ENCODE measurements at places on chromosomes 4 and X. TPM values are rescaled to one million over a fixed set of nuclear protein-coding genes. Genes with fewer than 3 reads are reported as not detected.

Gene NXF2B
- total RNA-seq, result not detected

Gene CXorf49
- not detected for total RNA-seq

Gene GAGE12J
- total RNA-seq, result not detected

Gene USP17L17
- total RNA-seq, result not detected

Gene GAGE1
- total RNA-seq, result not detected

Gene ARR3
- not detected for total RNA-seq

Gene TMEM156
- not detected for total RNA-seq

Gene TMEM150C
- total RNA-seq, result 1.9 TPM

Gene IL21
- total RNA-seq, result not detected

All from H1 (cell line).